Central memory CD4-positive, alpha-beta T cell (primary cell): ENCODE measurements at places on chromosomes 11 and 22.

GRCh38 chr11:29623144-29623722, 393.6 kb downstream of the KCNA4 start:
- DNase-seq: no peak

DNA sequence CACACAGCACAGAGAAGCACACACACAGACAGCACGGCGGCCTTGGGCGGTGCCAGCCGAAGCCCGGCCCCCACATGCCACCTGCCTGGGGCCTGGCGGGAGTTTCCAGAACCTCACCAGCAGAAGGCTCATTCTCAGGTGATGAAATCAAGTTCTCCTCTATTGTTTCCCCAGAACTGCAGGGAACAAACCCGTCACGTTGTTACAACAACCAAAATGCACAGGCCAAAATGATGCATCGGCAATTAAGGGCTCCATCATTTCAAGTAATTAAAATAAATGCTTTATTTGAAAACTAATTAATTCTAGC, 30.8 kb downstream of the GNB1L start:
- DNase-seq: no peak

DNA sequence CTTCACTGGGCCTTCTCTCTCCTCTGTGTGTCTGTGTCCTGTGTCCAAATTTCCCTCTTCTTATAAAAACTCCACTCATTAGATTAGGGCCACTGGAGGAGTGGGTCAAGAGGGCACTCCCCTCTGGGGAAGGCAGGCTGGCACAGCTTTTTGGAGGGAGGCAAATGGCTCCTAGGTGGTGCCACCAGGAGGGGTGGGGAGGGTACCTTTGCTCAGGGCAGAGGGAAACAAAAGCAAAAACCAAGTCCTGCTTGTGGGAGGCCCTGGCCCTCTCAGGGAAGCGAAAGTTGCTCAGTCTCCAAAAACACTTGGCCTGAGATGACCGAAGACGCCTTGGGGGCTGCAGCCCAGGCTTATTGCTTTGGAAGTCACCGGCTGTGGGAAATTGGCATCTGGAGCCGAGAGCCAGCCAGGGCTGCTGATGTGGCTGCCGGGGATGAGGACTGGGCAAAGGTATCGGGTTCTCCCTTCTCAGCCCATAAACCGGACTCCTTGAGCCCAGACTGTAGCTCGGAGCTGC, 48.2 kb upstream of the ANO1 start:
- no peak for DNase-seq

DNA sequence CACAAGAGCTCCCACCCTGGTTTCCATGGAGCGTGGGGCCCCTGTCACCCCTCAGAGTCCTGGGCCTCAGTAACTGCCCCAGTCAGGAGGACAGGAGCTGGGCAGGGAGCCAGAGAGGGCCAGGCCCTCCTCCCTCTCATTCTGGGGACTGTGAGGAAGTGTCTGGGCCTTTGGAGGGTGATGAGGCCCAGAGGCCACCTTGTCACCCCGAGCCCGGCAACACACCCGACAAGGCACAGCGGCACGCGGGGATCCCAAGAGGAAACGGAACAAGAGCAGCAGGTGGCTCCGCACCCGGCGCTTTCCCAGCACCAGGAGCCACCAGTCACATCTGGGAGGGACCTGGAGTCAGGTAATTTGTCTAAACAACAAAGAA, 72.1 kb downstream of the CELSR1 start:
- no peak for DNase-seq

DNA sequence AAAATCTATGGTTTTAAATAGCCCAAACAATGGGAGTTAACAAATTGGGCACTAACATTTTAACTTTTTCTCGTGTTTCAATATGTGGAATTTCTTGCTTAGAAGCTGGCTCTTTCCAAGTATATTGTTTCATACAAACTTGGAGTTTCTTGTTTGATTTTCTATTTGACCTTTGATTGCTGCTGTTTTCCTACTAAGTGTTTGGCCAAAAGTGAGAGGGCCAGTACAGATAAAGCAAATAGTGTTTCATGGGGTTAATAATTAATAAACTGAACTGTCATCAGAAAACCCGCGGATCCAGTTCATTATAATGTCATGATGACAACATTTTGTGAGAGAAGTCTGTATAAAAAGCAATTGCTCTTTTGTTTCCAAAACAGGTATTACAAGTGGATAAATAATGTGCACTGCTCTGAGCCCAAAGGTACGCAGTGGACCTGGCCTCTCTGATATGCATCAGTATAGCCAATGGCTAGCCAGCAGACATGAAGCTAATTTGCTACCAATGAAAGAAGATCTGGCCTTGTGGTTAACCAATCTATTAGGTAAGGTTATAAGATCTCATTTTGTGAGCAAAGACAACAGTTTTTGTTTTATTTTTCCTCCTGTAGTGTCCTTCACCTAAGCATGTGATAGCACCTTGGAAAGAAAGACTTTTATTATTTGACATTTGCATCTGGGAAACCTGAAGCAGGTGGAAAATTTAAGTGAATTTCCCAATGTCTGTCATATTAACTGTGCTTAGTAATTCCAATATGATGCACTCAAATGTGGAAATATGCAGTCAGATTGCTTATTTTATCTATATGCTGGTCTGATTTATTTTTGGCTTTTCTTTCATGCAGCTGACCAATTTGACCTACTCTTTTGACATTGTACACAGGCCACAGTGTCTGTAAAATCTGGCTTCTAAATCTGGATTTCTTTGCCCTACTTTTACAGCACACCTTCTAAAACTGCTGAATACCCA, 8.3 kb downstream of the GAS2 start:
- DNase-seq: no peak

DNA sequence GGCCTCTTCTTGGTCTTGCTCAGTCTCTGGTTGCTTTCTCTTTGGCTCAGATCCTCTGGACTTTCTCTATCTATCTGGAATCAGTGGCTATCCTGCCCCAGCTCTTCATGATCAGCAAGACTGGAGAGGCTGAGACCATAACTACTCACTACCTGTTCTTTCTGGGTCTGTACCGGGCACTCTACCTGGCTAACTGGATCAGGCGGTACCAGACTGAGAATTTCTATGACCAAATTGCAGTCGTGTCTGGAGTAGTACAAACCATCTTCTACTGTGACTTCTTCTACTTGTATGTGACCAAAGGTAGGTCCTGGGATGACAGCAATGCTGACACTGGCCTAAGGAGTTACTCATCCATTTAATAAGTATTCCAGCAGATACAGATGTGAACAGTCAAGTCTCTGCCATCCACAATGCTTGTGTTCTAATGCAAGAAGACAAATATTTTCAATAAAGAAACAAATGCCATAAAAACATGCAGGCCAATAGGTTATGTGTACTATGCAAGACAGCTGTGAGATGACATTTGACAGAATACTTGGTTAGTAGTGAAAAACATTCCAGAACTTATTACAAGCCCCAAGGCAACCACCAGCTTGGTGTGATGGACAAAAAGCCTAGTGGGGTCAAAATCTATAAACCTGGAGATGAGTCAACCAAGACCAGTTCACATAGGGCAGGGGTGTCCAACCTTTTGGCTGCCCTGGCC, 13.4 kb downstream of the KDELR3 start:
- DNase-seq: no peak

- DNase-seq: no peak
These were observed 34.1 kb downstream of the PHLDB1 start for GRCh38 chr11:118641397-118642019.

GRCh38 chr22:31944700-31945442, 536 bp downstream of the YWHAH start:
- DNase-seq: no peak

DNA sequence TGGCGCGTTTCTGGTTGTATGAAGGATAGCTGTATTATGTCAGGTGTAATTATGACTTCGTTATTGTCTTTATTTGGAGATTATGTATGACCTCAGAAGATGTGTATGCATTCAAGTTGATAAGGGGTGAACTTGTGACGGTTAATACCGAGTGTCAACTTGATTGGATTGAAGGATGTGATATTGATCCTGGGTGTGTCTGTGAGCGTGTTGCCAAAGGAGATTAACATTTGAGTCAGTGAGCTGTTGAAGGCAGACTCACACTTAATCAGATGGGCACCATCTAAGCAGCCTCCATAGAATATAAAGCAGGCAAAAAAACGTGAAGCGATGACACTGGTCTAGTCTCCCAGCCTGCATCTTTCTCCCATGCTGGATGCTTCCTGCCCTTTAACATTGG, 15.3 kb upstream of the CD82 start:
- DNase-seq: no peak

DNA sequence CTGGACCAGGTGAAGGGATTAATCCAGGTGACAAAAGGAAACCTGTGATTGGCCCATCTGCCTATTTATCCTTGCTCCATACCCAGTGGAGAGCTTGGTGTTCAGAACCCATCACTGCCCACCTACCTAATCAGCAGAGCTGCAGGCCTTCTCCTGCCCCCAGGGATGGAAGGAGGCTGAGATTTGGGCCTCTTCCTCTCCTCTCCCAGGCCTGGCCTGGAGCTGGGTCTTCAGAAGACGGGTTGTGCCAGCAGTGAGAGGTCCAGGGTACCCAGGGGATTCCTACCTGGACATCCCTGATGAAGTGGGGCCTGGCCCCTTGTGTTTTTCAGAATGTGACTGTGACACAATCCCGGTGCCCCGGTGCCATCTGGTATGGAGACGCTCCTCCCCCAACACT, 80.3 kb upstream of the MYOD1 start:
- DNase-seq: no peak

- DNase-seq: no peak
These were observed 13.7 kb downstream of the CYB561A3 start for GRCh38 chr11:61347916-61348461.
